ENCODE measurements at places on chromosomes 7 and 10.

GRCh38 chr7:117478836-117479224 is 995 bp upstream of the CFTR start:
- DNase-seq = peak; percentile 2

DNA sequence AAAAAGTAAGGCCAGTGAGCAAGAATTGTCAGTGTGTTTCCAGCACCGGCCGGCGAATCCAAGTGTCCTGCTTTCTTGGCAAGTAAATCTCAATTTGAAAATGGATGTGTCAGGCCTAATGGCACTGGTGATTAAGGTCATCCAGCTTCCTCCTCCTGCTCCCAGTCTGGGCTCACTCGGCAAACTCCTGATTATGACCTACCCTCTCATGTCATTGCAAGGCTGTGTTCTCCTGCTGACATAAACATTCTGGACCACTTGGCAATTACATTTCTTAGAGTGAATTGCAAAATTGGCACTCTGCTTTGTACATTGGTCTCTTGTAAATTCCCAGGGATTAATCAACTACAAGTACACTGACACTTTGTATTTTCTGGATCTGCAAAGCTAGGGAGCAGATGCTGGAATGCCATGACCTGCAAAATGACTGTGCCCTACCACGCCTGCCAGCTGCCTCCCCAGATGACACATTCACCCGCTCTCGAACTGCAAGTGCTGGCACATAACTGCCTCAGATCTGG is 473.8 kb downstream of the KIF20B start:
- DNase-seq = no peak

- DNase-seq = no peak
Observed at GRCh38 chr10:128896116-128896795, 570.8 kb upstream of the MGMT start.

- no peak for DNase-seq
Observed at GRCh38 chr10:78529262-78529661, 495.6 kb downstream of the RPS24 start.

GRCh38 chr7:67625257-67625737 is 628.7 kb downstream of the TYW1 start:
- DNase-seq = peak; percentile 43

- no peak for DNase-seq
Observed at GRCh38 chr10:114547514-114547913, 110.6 kb downstream of the ABLIM1 start.

GRCh38 chr7:46744957-46745706 is 824.1 kb upstream of the IGFBP3 start:
- DNase-seq = no peak

GRCh38 chr10:50851884-50852671 is 33.3 kb downstream of the A1CF start:
- no peak for DNase-seq

DNA sequence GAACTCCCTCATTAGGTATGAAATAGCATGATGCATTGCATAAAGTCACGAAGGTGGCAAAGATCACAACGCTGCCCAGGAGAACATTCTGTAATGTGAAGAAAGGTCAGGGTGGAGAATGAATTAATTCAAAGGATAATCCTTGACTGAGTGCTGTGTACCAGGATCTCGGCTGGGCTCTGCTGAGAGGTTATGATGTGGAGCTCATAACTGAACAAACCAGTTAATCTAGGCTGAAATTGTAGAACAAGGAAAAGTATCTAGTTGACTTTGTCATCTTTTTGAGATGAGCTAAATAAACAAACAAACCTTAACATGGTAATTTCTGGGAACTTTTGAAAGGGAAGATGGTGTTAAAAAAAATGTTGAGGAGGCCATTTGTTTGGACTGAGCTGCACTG is 6.1 kb downstream of the MSMB start:
- no peak for DNase-seq

DNA sequence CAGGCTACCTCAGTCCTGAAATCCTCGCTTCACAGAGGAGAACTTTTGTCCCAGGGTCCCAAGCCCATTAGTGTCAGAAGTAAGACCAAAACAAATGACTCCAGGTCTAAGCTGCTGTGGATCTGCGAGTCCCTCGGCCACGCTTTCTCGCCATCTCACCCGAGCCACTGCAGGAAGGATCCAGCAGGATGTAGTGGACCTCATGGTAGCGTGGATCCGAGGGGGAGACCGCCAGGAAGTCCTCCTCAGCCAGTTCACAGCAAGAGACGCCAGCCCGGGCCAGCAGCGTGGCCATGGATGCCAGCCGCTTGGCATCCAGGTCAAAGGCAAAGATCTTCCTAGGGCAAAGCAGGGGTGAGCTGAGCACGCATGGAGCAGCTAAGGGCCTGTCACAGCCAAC is 4.6 kb downstream of the NSUN5 start:
- no peak for DNase-seq

GRCh38 chr10:1036341-1036791 is 10.7 kb upstream of the IDI2 start:
- peak; percentile 84 for DNase-seq

- peak; percentile 64 for DNase-seq
Observed at GRCh38 chr7:149180722-149181449, 14.5 kb upstream of the ZNF282 start.

DNA sequence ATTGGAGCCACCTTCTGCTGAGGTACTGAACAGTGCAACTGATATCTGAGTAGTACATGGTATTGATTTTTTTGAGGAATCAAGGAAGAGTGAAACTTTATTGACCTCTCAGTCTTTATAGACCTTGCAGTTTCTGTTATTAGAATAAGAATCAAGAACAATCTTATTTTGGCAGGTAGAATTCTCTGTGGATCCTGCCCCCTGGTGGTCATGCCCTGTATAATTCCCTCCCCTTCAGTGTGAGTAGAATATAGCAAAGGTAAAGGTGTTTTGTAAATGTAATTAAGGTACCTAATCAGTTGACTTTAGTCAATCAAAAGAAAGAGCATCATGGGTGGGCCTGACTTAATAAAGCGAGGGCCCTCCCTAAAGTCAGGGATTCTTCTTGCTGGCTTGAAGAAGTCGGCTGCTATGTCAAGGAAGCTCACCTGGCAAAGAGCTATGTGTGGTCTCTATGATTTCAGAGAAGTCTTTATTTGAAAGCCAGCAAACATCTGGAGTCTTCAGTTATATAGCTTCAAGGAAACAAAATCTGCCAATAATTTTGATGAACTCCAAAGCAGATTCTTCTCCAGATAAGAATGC is 142.8 kb downstream of the LSM5 start:
- peak; percentile 37 for DNase-seq

All from choroid plexus epithelial cell (primary cell).